ENCODE measurements at places on chromosomes 4 and X. TPM values are rescaled to one million over a fixed set of nuclear protein-coding genes. Genes with fewer than 3 reads are reported as not detected.

- no peaks in the 10 kb centered on the region for H3K36me3 ChIP-seq
- no peak for DNase-seq
- H3K4me3 ChIP-seq = no peak overlapping the region
- H3K27ac ChIP-seq = no peak overlapping the region
- H3K4me1 ChIP-seq = peaks cover 10% of the 10 kb centered on the region
Measured at GRCh38 chr4:146059865-146060264, 115.7 kb upstream of the LSM6 start.

Gene LRPAP1
- total RNA-seq = 84.1 TPM

DNA sequence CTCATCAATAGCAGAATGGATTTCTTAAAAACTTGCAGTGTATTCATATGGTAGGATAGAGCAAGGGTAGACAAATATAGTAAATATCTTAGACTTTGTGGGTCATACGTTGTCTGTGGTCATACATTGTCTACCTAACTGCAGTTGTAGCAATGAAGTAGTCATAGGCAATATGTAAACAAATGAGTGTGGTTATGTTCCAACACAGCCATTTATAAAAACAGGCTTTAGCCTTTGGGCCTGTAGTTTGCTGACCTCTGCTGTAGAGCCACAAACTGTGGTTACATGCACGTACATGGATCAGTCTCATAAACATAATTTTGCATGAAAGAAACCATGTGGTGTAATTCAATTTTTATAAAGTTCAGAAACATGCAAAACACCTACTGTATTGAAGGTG lies 98.9 kb downstream of the LARP1B start:
- DNase-seq = no peak
- peaks cover 11% of the 10 kb centered on the region for H3K36me3 ChIP-seq
- no peak overlapping the region for H3K4me3 ChIP-seq
- H3K4me1 ChIP-seq = no peaks in the 10 kb centered on the region
- H3K27ac ChIP-seq = no peak overlapping the region

DNA sequence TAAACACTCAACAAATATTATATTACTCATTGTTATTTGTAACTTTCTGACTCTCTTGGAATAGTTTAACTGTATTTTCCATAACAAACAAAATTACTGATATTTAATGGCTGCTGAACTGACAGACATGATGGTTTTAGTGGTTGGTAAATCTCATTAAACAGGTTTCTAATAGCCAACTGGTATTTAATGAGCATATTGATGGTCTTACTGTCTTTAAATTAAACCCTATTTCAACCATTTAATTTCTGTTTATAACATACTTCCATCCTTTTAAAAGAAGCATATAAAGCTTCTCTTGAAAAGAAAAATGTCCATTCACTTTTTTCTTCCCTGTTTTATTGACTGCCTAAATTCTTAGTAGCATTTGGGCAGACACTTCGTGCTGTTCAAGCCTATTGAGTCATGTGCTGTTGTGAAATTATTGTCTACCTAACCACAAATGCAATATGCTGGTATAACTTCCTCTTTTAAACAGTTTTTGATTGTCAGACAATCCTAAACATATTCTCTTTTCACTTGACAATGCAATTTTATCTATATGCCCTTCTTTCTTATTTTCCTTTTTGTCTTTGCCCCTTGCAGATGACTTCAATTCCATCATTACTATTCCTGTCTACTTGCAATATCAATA lies 163.9 kb upstream of the SLC7A11 start:
- no peak overlapping the region for H3K27ac ChIP-seq
- H3K4me1 ChIP-seq = no peaks in the 10 kb centered on the region
- H3K36me3 ChIP-seq = no peaks in the 10 kb centered on the region

DNA sequence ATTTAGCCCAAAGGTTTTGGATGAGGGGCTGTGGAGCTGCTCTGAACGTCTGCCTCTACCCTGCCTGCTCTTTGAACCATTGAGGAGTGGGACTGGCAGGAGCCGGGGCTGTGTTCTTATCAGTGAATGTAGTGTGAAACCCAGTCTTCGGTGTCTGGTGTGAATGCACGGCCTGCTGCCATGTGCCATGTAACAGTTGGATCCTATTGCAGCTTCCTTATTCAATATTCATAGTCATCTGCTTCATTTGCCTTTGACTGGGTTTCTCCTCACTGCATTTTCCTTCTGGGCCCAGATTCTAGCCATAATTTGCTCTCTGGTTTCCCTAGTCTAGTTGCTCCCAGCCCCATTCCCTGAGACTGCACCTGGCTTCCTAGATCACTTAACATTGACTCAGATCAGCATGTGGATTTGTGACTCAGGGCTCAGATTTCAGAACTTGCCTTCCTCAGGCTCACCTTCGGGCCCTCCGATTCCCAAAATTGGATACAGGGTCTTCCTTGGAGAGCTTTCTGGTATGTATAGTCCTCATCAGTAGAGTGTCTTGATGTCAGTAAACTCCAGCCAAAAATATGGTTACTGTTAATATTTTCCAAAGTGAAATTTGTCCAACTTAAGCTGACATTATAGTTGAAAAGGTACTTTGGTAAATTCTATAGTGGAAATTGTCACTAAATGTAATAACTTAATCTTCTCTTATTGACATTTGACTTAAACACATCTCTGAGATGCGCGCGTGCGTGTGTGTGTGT lies 94.0 kb upstream of the DDIT4L start:
- H3K36me3 ChIP-seq = no peaks in the 10 kb centered on the region
- H3K27ac ChIP-seq = no peak overlapping the region
- H3K4me3 ChIP-seq = no peak overlapping the region
- DNase-seq = no peak
- no peaks in the 10 kb centered on the region for H3K4me1 ChIP-seq

Data from activated T-helper 2 cell treated with anti-CD3 and anti-CD28 coated beads, Interferon-gamma antibody, Interleukin-2, Interleukin-4, amounts not matched to agents 10 μg/mL and 5 μg/mL and 100 μg/mL, durations not matched to agents 14 hours and 24 hours and 36 hours (primary cell).